ENCODE measurements at places on chromosomes 5 and 9.

GRCh38 chr9:35333551-35333950, 156.4 kb upstream of the RUSC2 start:
- no peaks in the 10 kb centered on the region for H3K36me3 ChIP-seq
- H3K4me1 ChIP-seq, result no peaks in the 10 kb centered on the region
- no peak overlapping the region for H3K4me3 ChIP-seq
- DNase-seq, result no peak
- peaks cover 7% of the 10 kb centered on the region for H3K27me3 ChIP-seq

DNA sequence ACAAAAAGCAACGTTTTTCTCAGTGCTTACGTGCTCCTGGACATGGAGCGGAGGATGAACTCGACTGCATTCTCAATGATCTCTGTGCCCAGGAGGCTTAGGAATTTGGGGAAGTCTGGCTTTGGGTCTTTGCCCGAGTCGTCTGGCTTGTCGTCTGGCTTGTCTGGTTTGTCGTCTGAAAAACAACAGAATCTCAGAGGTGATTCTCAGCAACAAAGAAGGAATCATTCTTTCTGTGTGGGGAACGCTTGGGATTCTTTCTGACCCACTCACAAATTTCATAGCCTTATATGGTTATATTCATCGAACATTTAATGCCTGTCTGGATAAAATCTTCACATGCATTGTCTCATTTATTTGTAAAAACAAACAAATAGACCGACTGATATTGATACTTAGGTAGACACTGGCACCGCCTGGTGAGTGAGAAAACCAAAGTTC, 4.7 kb downstream of the C5orf46 start:
- H3K36me3 ChIP-seq, result no peaks in the 10 kb centered on the region
- no peak overlapping the region for H3K27ac ChIP-seq
- no peaks in the 10 kb centered on the region for H3K4me1 ChIP-seq

GRCh38 chr5:169647566-169647965, 10.5 kb downstream of the DOCK2 start:
- no peak for DNase-seq
- H3K4me3 ChIP-seq, result peak overlapping the region; percentile 3
- no peaks in the 10 kb centered on the region for H3K27me3 ChIP-seq
- peaks cover 46% of the 10 kb centered on the region for H3K36me3 ChIP-seq
- H3K27ac ChIP-seq, result peak overlapping the region; percentile 8

DNA sequence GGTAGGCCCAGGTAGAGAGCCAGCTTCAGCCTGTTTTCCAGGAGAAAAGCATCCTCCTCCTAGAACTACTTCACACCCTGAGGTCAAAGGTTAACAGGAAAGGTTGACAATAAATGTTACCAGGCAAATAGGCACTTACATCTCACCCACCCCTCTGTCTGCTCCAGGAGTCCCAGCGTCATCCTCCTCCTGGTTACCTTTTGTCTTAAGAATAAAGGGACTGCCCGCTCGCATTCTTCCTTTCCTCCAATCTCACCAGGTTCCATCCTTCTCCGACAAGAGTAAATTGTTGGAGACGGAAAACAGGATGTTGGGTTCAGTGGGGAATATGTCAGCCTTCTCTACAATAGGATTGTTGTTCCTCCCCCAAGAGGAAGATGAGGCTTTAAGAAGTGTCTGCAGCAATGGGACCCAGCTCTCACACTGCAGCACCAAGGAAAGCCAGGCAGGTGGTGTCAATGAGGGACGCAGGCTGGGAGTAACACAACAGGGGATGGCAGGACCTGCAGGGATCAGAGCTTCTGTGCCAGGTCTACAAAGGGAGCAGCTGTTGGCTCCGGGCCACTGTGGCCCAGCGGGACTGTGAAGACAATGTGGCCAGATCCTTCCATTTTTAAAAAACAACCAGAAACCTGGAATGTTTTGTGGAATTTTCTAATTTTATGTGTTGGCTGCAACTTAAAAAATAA, 29.0 kb downstream of the FAT2 start:
- no peak overlapping the region for H3K4me3 ChIP-seq
- H3K4me1 ChIP-seq, result no peaks in the 10 kb centered on the region
- H3K27ac ChIP-seq, result no peak overlapping the region
- peaks cover 4% of the 10 kb centered on the region for H3K27me3 ChIP-seq

DNA sequence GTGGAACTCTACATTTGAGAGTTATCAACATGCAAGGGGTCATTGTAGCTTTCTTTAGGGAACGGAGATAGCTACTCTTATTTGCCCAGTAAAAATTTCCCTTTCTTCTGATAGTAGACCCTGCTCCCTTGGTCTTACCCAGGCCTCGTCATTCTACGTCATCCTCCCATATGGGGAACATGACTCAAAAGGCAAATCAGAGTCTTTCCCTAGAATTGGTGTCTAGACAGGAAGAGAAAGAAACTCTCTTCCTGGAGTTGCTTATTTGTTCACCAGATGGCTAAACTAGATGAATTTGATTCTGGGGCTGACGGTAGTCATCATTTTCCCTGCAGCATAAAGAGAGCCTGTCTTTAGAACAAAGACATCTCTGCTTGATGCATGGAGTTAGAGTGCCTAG, 12.2 kb upstream of the SLC38A9 start:
- no peaks in the 10 kb centered on the region for H3K4me1 ChIP-seq
- no peak for DNase-seq
- no peaks in the 10 kb centered on the region for H3K36me3 ChIP-seq
- H3K27me3 ChIP-seq, result peaks cover 2% of the 10 kb centered on the region
- no peak overlapping the region for H3K4me3 ChIP-seq

DNA sequence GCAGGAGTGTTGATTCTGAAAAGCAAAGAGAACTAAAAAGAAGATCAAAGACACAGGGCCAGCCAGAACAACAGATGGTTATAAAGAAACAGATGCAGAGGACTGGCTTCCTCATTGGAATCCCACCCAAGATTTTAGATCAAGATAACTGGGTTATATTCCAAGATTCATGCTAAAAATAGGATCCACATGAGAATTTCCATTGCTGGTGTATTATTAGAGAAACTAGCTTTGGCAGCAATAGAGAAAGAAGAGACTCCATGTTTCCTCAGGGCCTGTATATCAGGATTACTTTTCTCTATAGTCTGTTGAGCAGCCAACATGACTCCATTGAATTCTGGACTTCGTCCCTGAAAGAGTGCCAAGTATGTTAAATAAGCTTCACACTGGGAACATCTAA, 367.3 kb downstream of the TUSC1 start:
- H3K27me3 ChIP-seq, result no peaks in the 10 kb centered on the region
- H3K36me3 ChIP-seq, result no peaks in the 10 kb centered on the region
- no peak overlapping the region for H3K27ac ChIP-seq
- DNase-seq, result no peak
- H3K4me3 ChIP-seq, result no peak overlapping the region

- no peak for DNase-seq
- peaks cover 17% of the 10 kb centered on the region for H3K4me1 ChIP-seq
- peaks cover 70% of the 10 kb centered on the region for H3K27me3 ChIP-seq
- peaks cover 2% of the 10 kb centered on the region for H3K36me3 ChIP-seq
- H3K4me3 ChIP-seq, result no peak overlapping the region
Observed at GRCh38 chr9:130663977-130664250, 480 bp upstream of the PRDM12 start.

DNA sequence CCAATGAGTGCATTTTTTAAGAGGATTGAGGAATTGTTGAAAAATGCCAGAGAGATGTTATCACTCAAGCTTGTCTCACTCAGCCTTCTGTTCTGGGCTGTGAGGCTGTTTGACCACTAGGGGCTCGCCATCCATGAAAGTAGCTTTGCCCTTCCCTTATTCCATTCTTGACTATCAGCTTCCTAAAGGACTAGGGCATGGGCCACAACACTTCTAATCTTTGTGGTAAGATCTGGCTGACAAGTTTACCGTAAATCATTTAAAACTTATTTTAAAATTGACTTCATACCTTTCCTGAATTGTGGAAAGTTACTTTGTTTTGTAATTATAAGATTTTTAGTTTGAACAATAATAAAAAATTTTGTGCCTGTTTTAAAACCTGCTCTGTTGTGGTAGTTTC, 49.5 kb downstream of the TJP2 start:
- H3K27me3 ChIP-seq, result no peaks in the 10 kb centered on the region
- no peaks in the 10 kb centered on the region for H3K4me1 ChIP-seq
- H3K27ac ChIP-seq, result no peak overlapping the region
- DNase-seq, result no peak
- H3K36me3 ChIP-seq, result peaks cover 4% of the 10 kb centered on the region

- H3K4me1 ChIP-seq, result peaks cover 27% of the 10 kb centered on the region
- H3K27ac ChIP-seq, result no peak overlapping the region
- DNase-seq, result no peak
- no peak overlapping the region for H3K4me3 ChIP-seq
- peaks cover 3% of the 10 kb centered on the region for H3K36me3 ChIP-seq
- no peaks in the 10 kb centered on the region for H3K27me3 ChIP-seq
Observed at GRCh38 chr5:43101491-43101890, 19.2 kb upstream of the ZNF131 start.

DNA sequence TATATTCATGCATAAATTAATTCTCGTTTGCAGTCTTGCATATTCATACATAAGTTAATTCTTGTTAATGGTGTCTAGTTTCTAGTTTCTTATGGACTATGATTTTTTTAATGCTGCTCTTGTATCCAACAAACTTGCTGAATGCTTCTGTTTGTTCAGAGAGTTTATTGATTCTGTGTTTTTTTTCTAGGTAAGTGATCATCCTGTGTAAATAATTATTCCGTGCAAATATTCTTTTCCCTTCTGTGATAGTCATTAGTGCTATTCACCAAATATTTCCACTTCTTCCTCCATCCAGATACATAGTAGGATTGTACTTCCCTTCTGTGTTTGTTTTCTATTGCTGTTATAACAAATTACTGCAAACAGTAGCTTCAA, 35.8 kb upstream of the SHISAL2B start:
- H3K27me3 ChIP-seq, result peaks cover 5% of the 10 kb centered on the region
- H3K36me3 ChIP-seq, result no peaks in the 10 kb centered on the region
- no peak for DNase-seq
- H3K4me3 ChIP-seq, result no peak overlapping the region
- no peak overlapping the region for H3K27ac ChIP-seq
- no peaks in the 10 kb centered on the region for H3K4me1 ChIP-seq

- no peak for DNase-seq
- H3K27ac ChIP-seq, result no peak overlapping the region
- no peak overlapping the region for H3K4me3 ChIP-seq
- peaks cover 20% of the 10 kb centered on the region for H3K4me1 ChIP-seq
Observed at GRCh38 chr5:111580956-111581355, 68.6 kb upstream of the STARD4 start.

DNA sequence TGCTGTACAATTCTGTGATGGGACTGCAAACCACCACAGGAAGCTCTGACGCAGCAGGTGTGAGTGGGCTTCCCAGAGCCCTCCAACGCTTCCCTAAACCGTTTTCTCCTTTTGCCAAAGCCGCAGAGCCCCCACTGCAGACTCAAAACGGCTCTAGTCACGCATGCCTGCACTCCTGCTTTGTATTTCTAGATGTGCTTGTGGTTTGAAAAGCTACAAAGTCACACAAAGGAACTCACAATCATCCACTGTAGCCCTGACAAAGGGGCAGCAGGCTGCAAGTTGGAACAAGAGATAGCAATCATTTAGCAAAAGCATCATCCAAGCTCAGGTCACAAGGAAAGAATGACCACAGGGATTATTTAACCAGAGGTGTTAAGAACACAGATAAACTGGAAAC, 79.3 kb downstream of the PTPN3 start:
- H3K36me3 ChIP-seq, result no peaks in the 10 kb centered on the region
- peak; percentile 27 for DNase-seq
- H3K4me1 ChIP-seq, result peaks cover 42% of the 10 kb centered on the region
- H3K27ac ChIP-seq, result peak overlapping the region; percentile 58
- H3K4me3 ChIP-seq, result no peak overlapping the region

DNA sequence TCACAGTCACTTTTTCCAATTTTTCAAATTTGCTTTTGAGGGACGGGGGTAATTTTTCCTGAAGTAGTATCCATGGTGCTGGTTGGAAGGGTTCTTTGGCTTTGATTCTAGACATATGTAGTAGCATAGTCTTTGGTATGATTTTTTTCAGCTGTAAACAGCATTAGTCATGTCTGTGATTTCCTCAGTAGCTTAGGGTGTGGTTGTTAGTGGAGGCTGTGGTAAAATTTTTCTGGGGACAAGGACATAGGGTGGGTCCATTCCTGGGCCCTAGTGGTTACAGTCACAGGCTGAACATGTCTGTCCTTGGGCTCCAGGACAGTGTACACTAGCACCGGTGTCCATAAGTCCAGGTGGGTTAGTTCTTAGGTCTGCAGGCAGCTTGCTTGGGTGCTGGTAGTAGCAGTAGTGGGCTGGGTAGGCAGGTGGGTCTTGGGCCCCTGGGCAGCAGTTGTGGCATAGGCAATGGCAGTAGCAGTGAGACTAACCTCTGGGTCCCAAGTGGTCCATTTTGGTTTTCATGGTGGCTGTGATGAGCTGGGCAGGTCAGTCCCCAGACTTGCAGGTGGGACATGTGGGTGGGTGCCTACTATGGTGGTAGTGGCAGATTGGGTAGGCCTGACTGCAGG, 100.0 kb upstream of the CXCL14 start:
- H3K27me3 ChIP-seq, result peaks cover 2% of the 10 kb centered on the region
- no peaks in the 10 kb centered on the region for H3K36me3 ChIP-seq
- no peak overlapping the region for H3K4me3 ChIP-seq
- H3K27ac ChIP-seq, result no peak overlapping the region
- H3K4me1 ChIP-seq, result no peaks in the 10 kb centered on the region

DNA sequence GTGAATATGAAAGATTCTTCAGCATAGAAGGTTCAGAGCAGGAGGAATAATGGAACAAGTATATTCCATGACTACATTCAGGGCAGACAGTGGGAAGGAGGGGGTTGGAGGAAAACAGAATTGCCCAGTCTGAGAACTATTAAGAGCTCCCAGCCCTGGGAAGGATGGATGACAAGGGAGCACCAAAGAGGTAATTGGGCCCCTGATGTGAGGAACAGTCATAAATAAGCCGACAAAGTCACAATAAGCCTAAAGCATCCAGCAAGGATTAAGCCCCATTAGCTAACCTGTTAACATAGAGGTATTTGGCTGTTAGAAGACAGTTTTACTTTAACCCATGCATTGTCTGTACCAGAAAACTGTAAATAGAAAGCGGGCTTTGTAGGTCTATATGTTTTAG, 348.7 kb upstream of the SEMA6A start:
- no peaks in the 10 kb centered on the region for H3K36me3 ChIP-seq
- no peaks in the 10 kb centered on the region for H3K4me1 ChIP-seq
- H3K27me3 ChIP-seq, result no peaks in the 10 kb centered on the region
- no peak overlapping the region for H3K27ac ChIP-seq
- no peak for DNase-seq

- no peak overlapping the region for H3K27ac ChIP-seq
- no peak overlapping the region for H3K4me3 ChIP-seq
- peaks cover 2% of the 10 kb centered on the region for H3K36me3 ChIP-seq
- no peak for DNase-seq
- H3K4me1 ChIP-seq, result peaks cover 10% of the 10 kb centered on the region
Observed at GRCh38 chr9:132043708-132044107, 36.0 kb downstream of the MED27 start.

DNA sequence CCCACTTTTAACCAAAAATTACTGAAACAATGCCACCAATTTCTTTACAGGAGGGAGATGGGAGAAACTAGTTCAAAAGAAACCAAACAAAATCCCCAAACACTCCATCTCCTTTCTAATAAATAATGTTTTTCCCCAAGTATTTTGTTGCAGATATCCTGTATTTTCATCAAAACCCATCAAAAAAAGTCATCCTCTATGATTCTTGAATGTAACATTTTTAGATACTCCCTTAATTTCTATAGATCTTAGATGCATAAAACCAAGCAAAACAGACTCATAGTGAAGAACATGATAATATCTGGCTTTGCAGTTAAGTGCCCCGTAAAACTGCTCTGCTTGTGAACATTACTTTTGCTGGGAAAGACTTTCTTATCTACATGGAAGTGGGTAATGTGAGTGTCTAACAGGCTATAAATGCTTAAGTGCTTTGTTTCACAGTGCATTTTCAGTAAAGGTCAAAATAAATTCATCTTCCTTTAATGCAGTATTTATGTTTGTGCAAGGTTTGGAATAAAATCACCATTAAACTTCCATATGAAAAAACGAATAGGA, 77.3 kb upstream of the TBCA start:
- H3K4me3 ChIP-seq, result no peak overlapping the region
- H3K4me1 ChIP-seq, result peaks cover 17% of the 10 kb centered on the region
- H3K27ac ChIP-seq, result peak overlapping the region; percentile 13
- H3K36me3 ChIP-seq, result no peaks in the 10 kb centered on the region
- no peak for DNase-seq
